ENCODE measurements at places on chromosomes 4 and X.

GRCh38 chr4:125319311-125319710 is 4.6 kb downstream of the FAT4 start:
- DNase-seq, result no peak

DNA sequence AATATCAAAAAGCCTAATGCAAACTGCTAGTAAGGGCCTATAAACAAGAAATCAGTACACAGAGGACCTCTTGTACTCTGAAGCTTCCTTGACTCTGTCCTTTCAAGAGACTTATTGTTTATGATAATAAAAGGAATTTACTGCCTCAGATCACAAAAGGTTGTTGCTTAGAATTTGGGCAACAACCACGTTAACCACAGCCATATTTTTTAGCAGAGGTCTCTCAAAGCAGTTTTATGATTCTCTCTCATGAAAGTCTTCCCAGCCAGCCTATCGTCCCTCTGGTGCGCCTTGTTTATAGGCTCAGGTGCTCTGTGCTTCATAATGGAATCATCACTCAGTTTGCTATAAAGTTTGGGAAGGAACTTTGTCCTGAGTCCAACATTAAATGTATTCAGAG is 270.6 kb downstream of the RCHY1 start:
- DNase-seq, result no peak

GRCh38 chr4:55458164-55458563 is 62.4 kb downstream of the TMEM165 start:
- DNase-seq, result no peak

DNA sequence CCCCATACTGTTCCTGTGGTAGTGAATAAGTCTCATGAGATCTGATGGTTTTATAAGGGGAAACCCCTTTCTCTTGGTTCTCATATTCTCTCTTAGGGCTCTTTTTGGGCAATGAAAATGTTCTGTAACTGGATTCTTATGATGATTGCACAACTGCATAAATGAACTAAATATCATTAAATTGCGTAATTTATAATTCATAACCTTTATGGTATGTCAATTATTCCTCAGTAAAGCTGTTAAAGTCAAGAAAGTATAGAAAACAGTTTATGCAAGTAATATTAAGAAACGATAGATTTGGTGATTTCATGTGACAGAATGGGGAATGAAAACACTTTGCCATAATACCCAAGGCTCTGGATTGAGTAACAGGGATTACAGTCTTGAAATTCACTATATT is 33.5 kb upstream of the SPANXD start:
- DNase-seq, result no peak

- peak; percentile 7 for DNase-seq
Observed at GRCh38 chrX:14697451-14697850, 168.1 kb downstream of the GLRA2 start.

DNA sequence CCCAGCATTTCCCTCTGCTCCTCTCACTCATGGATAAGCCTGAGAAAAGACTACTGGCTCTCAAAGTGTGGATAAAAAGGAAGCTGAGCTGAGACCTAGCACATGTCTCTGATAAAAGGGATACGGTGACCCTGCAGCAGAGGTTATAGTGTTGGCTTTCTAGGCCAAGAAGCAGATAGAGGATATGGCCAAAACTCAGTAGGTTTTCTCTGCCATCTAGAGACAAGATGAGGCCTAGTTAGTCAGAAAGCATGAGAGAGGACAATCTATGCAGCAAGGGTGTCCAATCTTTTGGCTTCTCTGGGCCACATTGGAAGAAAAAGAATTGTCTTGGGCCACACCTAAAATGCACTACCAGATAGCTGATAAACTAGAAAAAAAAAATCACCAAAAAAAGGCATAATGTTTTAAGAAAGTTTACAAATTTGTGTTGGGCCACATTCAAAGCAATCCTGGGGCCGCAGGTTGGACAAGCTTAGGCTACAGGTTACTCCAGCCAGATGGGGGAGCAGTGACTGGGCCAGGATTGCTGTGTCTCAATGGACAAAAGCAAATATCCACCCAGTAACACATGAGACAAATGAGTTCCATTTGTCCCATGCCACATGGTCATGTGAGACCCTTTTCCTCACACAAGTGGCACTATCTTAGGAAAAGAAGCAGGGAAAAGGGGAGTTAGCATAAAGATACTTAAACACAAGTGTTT is 411.4 kb downstream of the INPP4B start:
- no peak for DNase-seq

DNA sequence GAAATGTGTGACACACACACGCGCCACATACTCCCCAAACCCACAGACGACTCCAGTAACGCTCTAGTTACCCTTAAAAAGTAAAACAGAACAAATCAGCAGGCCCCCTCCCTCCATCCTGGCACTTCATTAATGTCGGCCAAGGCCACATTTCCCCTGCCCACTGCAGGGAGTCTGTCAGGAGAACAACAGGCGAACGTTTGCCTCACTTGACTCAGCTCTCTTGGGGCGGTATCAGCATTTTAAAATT is 671 bp upstream of the FHIP1A start:
- DNase-seq, result no peak

- no peak for DNase-seq
Observed at GRCh38 chr4:53763813-53764597, 172.7 kb upstream of the LNX1 start.

DNA sequence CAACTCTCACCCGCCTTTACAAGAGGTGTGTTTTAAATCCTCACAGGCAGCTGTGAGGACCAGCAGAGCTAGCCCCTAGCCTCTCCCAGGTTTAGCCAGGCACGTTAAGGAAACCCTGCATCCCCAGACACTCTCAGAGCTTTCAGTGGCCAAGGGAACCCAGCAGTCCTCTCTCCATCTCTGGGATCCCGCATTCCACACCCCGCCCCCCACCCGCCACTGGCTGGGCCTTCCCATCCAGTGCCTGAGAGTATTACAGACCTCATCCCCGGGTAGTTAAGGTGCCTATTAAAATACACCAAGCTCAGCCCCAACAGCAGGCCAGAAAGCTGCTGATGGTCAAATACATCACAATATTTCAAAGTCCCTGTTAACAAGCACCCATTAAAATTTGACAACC is 256.2 kb downstream of the BCOR start:
- no peak for DNase-seq

DNA sequence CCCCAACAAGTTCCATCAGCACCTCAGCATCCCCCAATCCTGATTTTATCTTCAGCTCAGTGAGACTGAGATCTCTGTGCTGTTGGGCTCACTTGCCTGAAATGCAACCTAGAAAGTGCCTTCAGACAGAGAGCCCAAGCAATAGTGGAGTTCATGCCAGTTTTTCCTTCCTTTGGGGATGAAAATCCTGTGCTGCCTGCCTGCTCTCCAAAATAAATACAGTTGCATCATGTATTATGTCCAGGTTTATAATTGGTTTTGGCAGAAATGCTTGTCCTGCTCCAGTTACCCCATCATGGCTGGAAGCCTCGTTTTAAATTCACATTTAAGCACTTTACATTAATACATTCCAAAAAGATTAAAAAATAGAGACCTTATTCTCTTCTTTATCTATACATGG is 1865.5 kb upstream of the TENM3 start:
- no peak for DNase-seq

- DNase-seq, result no peak
Observed at GRCh38 chr4:32752962-32753361, 2032.8 kb downstream of the PCDH7 start.

DNA sequence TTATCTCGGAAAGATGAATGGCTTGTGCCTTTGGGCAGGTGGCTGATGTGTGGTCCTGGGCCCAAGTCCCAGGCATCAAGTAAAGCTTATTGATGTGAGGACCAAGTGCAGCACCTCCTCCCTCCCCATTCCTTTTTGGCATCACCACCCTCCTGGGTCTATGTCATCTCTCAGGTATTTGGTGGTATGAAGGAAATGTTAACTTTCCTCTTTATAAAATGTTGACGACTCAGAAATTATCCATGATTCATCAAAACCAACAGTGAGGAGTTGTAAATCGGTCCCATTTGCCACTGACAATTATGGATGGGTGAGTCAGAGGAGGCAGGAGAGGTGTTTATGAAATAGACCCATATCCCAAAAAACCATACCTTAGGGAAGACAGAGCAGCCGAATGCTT is 229.4 kb upstream of the GATB start:
- no peak for DNase-seq

DNA sequence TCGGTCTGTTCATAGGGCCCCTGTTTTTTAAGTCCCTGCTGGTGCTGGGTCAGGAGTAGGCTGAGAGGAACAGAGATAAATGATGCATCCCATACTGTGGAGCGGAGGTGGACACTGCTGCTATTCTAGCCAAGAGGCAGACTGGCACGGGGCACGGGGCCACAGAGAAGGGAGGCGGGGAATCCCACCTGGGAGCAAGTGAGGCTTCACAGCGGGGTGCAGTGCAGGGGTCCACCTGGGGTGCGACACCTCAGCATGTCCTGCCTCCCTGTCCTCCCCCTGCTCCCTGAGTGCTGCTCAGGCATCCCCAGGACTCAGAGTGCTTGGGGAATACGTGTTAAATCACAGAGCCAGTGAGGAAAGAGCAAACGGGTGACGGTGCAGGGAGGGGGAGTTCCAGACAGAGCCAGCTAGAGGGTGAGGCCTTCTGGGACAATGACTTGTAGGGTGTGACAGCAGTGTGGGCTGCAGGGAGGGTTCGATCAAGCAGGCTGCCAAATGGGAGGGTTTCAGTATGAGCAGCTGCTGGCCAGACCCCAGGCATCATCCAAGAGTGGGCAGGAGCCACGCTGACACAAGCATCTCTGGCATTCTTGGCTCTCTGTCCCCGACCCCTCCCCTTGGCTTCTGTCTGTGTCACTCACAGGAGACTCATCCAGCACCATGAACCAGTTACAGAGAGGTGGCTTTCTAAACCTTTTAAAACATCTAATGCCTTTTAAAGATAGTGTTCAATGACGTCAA is 13.7 kb upstream of the HTRA3 start:
- no peak for DNase-seq

DNA sequence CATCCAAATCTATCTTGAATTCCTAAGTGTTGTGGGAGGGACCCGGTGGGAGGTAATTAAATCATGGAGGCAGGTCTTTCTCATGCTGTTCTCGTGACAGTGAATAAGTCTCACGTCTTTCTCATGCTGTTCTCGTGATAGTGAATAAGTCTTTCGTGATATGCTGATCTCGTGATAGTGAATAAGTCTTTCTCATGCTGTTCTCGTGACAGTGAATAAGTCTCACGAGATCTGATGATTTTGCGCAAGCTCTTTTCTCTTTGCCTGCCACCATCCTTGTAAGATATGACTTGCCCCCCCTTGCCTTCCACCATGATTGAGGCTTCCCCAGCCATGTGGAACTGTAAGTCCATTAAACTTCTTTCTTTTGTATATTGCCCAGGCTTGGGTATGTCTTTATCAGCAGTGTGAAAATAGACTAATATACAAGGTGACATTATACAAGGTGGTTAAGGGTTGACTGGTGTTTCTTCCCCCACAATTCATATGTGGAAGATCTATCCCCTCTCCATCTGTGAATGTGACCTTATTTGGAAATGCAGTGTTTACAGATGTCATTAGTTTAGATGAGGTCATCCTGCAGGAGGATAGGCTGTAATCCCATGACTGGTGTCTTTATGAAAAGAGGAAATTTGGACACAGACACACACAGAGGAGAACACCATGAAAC is 27.6 kb downstream of the ARSD start:
- no peak for DNase-seq

GRCh38 chrX:3204606-3205005 is 141.8 kb downstream of the MXRA5 start:
- DNase-seq, result no peak

DNA sequence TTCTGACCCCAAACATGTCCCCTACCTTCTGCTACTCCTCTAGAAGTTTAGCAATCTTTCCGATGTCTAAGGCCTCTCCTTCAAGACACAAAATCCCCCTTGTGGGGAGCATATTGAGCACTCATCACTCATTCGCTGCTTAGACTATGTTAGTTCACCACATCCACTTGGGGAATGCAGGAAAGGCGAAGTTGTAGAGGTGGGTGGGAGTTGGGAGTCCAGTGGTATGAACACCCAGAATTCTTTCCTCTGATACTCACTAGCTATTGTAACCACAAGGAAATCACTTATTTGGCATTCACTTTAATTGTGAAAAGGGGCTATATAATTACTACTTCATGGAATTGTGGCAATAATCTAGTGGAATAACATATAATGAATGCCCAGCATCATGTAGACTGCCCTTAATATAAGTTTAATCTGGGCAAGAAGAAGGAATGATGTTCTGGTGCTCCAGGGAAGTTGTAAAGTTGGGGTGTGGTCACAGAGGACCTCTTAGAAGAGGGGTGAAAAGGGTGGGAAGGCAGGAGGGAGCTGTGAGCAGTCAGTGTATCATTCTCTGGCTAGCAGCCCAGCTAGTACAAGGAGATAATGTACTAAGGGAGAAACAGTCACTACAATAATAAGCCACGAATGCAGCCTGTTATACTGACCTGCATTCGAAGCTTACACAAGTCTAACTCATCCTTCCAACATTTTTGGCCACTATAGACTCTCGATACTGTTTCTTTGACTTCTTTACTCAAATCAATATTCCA is 468.2 kb upstream of the DIPK2B start:
- DNase-seq, result no peak

GRCh38 chrX:41922431-41923151 is 763 bp downstream of the CASK start:
- no peak for DNase-seq

DNA sequence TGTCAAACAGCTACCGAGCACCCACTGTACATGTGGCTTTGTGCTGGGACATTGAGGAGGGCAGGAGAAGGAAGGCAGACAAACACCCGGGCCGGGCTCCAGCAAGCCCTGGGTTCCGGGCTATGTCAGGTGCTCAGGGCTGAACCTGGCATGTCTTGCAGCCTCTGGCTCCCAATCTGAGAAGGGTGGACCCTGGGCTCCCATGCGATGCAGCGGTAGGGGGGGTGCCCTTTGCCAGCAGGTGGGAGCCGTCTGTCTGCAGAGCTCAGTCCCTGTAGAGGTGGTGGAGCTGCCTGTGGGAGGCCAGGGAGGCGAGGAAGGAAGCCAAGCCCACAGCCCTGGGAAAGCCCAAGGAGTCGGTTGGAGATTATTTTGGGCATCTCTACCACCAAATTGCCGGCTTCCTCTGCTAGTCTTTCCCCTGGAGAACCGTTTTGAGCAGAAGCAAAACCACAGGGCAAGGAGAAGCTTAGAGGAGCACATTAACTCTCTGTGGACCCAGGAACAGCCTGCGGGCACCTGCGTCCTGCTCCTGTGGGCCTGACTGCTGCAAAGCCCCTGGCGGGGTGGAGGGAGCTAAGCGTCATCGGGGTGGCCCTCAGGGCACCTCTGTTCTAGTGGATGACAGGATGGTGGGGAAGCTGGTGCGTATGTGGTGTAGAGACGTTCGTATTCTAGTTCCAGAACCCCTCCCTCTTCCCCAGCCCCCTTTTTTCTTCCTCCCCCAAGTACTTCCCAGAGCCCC is 10.3 kb downstream of the CPZ start:
- DNase-seq, result no peak

GRCh38 chrX:17967888-17968287 is 106.8 kb upstream of the RAI2 start:
- DNase-seq, result no peak

- peak; percentile 24 for DNase-seq
Observed at GRCh38 chrX:106862972-106863688, 40.0 kb downstream of the RIPPLY1 start.
